Karpas-422 (cell line): ENCODE measurements at places on chromosomes 3 and 15. TPM values are rescaled to one million over a fixed set of nuclear protein-coding genes. Genes with fewer than 3 reads are reported as not detected.

DNA sequence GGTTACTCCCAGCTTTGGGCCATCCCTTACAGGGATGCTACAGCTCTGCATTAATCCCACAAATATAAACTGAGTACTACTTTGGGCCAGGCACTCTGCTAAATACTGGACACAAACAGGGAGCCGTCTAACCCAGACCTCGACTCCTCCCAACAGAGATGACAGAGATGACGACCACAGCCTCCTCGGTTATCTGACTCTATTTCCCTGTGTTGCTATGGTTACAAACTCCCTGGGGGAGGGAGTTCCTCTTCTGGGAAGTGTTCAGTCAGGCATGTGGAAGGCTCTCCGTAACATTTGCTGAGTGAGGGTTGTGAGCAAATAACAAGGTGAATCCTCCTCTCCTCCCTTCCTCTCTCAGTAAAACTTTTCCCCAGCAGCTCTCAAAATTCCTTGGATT is 6.7 kb upstream of the CMTM7 start:
- no peak overlapping the region for H3K4me3 ChIP-seq
- DNase-seq = peak; percentile 51
- H3K27ac ChIP-seq = no peak overlapping the region
- H3K4me1 ChIP-seq = peaks cover 8% of the 10 kb centered on the region

The FMN1 gene
- 0.47 and 1.1 TPM in 2 replicates for total RNA-seq

GRCh38 chr15:53009093-53009492 is 219.0 kb upstream of the ONECUT1 start:
- H3K4me3 ChIP-seq = no peak overlapping the region
- no peaks in the 10 kb centered on the region for H3K4me1 ChIP-seq
- H3K27me3 ChIP-seq = no peaks in the 10 kb centered on the region
- H3K36me3 ChIP-seq = no peaks in the 10 kb centered on the region

The SCN5A gene
- not detected in 2 replicates for total RNA-seq

- DNase-seq = no peak
- H3K4me3 ChIP-seq = no peak overlapping the region
- H3K27ac ChIP-seq = no peak overlapping the region
Observed at GRCh38 chr15:50055750-50056157, 63.3 kb downstream of the ATP8B4 start.

GRCh38 chr3:33490641-33491241 is 50.5 kb upstream of the UBP1 start:
- H3K4me1 ChIP-seq = peaks cover 67% of the 10 kb centered on the region
- H3K27me3 ChIP-seq = no peaks in the 10 kb centered on the region
- peak overlapping the region; percentile 47 for H3K4me3 ChIP-seq
- peak overlapping the region; percentile 99 for H3K27ac ChIP-seq

GRCh38 chr3:177429079-177429478 is 231.8 kb upstream of the TBL1XR1 start:
- no peaks in the 10 kb centered on the region for H3K4me1 ChIP-seq
- H3K36me3 ChIP-seq = no peaks in the 10 kb centered on the region
- DNase-seq = no peak
- H3K27me3 ChIP-seq = no peaks in the 10 kb centered on the region

GRCh38 chr3:82773207-82773606 is 1011.8 kb upstream of the GBE1 start:
- no peaks in the 10 kb centered on the region for H3K36me3 ChIP-seq
- no peaks in the 10 kb centered on the region for H3K27me3 ChIP-seq
- H3K4me1 ChIP-seq = no peaks in the 10 kb centered on the region
- no peak overlapping the region for H3K4me3 ChIP-seq
- DNase-seq = no peak

The SH2D7 gene
- not detected in 2 replicates for total RNA-seq

The SLC6A1 gene
- total RNA-seq = not detected in 2 replicates

The DAPK2 gene
- 40.4 and 56.4 TPM in 2 replicates for total RNA-seq

The XYLB gene
- not detected in 2 replicates for total RNA-seq

- no peaks in the 10 kb centered on the region for H3K27me3 ChIP-seq
- no peaks in the 10 kb centered on the region for H3K36me3 ChIP-seq
- no peak for DNase-seq
- H3K4me1 ChIP-seq = no peaks in the 10 kb centered on the region
Observed at GRCh38 chr15:89482139-89482538, 14.2 kb downstream of the RHCG start.

The ALS2CL gene
- total RNA-seq = not detected in 2 replicates

DNA sequence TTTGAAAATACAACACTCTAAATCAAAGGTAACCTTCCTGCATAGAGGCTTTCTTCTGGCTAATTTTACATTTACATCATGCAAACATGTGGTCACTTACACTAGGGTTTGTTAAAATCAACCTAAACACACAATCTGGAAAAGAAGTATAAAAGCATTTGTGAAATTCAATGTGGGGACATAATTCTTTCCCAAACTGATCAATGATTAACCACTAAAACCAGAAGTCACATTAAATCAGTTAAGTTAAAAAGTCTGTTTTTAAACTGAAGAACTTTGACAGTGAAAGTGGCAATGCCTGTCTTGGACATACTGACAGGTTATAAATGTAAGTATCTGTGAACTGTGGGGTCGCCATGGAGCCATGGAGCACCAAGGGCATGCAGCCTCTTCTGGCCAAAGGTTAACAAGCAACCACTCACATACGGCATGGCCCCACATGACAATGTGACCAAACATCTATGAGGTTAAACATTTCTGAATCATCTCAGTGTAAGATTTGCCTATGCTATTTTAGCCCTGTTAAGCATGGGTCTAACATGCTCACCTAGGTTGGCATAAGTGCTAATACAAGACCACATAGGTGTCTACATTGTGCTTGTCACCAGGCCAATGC is 278.2 kb downstream of the CTNNB1 start:
- no peak overlapping the region for H3K4me3 ChIP-seq
- no peaks in the 10 kb centered on the region for H3K27me3 ChIP-seq
- DNase-seq = no peak
- no peaks in the 10 kb centered on the region for H3K4me1 ChIP-seq
- H3K36me3 ChIP-seq = no peaks in the 10 kb centered on the region

- H3K36me3 ChIP-seq = no peaks in the 10 kb centered on the region
- no peak overlapping the region for H3K27ac ChIP-seq
- no peak overlapping the region for H3K4me3 ChIP-seq
- no peak for DNase-seq
- H3K27me3 ChIP-seq = no peaks in the 10 kb centered on the region
Observed at GRCh38 chr15:66896611-66897010, 168.8 kb upstream of the SMAD3 start.

The KLHL24 gene
- total RNA-seq = 92.6 and 109 TPM in 2 replicates

DNA sequence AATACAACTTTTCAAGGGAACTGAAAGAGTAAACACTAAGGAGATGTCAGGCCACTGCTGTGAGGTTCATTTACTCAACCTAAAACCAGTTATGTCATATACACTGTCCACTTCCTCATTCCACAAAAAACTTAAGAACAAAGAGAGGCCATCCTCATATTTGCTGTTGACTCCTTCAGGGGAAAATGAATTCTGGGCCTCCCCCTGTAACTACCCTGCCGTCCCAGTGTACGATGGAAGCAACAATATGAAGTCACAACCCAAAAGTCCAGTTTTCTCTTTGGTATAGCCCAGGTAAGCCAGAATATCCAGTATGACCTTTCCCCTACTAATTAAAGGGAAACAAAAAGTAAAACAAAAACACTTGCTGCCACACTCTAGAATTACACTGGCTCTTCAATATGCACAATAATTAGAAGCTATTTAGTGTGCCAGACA is 16.2 kb downstream of the CEP152 start:
- no peak overlapping the region for H3K4me3 ChIP-seq
- H3K27ac ChIP-seq = no peak overlapping the region
- peaks cover 6% of the 10 kb centered on the region for H3K4me1 ChIP-seq
- DNase-seq = no peak
- peaks cover 59% of the 10 kb centered on the region for H3K36me3 ChIP-seq
- H3K27me3 ChIP-seq = no peaks in the 10 kb centered on the region

- no peaks in the 10 kb centered on the region for H3K27me3 ChIP-seq
Observed at GRCh38 chr15:70475921-70476320, 287.4 kb downstream of the UACA start.

DNA sequence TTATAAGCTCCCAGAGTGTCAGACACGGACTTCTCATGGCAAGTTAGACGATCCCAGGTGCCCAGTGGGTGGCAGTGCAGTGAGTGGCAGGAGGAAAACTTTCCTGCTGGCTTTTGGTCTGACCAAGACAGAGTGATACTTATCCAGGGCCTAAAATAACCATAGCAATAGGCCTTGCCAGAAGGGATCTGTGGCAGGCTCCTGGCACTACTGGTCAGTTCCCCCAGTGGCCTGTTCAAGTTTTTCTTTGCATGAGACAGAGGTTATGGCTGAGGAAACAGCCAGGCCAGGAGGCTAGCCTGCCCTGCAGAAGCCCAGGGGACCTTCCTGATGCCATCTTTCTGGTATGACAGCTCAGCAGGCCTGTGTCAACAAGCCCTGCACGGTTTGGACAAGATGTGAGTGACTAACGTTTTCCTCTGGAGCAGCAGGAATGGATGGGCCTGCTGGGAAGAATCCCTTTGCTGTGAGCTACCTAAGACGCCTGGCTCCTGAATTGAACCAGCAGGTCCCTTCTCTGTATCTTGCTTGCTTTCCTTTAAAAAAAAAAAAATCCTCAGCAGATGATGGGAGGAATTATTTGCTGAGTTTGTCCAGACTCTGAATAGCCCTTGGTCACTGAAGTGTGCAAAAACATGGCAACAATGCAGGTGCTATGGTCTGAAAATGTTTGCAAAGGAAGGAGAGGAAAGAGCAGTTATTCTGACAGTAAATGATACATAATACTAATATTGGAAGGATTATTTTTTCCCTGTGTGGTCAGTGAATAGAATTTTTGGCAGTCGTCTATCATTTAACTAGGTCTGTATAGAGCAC is 18.0 kb downstream of the SCG5 start:
- H3K4me1 ChIP-seq = peaks cover 3% of the 10 kb centered on the region
- no peaks in the 10 kb centered on the region for H3K27me3 ChIP-seq
- DNase-seq = no peak
- no peak overlapping the region for H3K27ac ChIP-seq

The SH3GL3 gene
- not detected in 2 replicates for total RNA-seq

- no peak for DNase-seq
- no peak overlapping the region for H3K27ac ChIP-seq
- H3K4me3 ChIP-seq = no peak overlapping the region
- peaks cover 55% of the 10 kb centered on the region for H3K4me1 ChIP-seq
- H3K36me3 ChIP-seq = peaks cover 2% of the 10 kb centered on the region; the same call in 1 of the 2 replicates
Observed at GRCh38 chr3:11370191-11370590, 98.0 kb downstream of the ATG7 start.

DNA sequence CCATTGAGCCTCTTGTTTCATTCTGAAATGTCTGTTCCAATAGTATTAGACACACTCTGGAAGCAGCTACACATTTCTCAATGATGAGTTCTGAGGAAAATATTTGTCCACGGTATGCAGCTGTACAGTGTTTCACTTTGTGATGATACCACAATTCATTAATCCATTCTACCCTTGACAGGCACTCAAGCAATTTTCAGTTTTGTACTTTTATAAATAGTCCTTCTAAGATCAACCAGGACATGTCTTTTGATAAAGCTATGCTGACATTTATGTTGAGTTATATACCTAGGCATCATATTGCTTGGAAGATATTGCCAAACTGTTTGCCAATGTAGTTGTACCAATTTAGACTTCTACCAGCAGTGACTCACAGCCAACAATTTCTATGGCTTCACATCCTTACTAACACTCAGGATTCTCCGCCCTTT is 165.1 kb upstream of the COL8A1 start:
- no peaks in the 10 kb centered on the region for H3K27me3 ChIP-seq
- H3K27ac ChIP-seq = no peak overlapping the region

GRCh38 chr3:179133575-179133974 is 14.6 kb upstream of the PIK3CA start:
- DNase-seq = peak; percentile 48
- no peaks in the 10 kb centered on the region for H3K27me3 ChIP-seq
- no peak overlapping the region for H3K4me3 ChIP-seq
- H3K4me1 ChIP-seq = peaks cover 17% of the 10 kb centered on the region
- H3K27ac ChIP-seq = no peak overlapping the region

The TTLL3 gene
- 79.3 and 84.6 TPM in 2 replicates for total RNA-seq
